NCI-H774 (cell line): ENCODE measurements at places on chromosomes 12 and 14.
A peak's percentile ranks its signal among the peaks of the same experiment; 100 is the strongest.

DNA sequence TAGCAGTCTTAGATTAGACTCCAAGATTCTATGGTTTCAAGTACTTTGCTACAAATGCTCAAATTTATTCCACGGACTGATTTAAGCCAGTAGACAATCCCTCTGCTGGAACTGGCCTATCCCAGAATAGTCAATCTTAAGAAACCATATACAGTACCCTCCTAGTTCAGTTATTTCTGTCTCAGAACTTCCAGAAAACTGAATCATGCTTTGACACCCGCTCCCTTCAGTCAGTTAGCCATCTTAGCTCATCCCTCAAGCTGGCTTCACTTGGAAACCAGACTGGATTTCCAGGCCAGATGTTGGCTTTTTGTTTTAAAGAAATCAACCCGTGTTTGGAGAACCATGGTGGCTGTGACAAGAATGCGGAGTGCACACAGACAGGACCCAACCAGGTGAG lies 125.5 kb downstream of the NT5DC3 start:
- DNase-seq: no peak

DNA sequence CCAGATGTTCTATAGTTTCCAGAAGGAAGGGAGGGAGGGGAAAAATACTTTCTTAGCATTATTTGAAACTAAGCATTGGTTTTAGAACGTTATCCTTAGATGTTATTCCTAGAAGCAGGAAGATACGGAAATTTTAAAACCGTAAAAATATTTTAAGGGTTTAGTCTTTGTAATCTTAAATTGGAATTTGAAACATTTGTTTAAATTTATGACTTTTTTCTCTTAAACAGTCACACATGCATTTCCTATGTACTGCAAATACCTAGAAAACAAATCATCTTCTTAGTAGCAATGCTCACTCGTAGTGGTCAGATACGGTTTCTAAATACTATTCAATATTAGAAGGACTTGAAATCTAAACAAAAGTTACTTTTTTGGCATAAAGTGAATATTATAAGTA lies 282.0 kb downstream of the ERC1 start:
- DNase-seq: no peak

- no peak for DNase-seq
Measured at GRCh38 chr12:106001837-106002218, 136.9 kb downstream of the NUAK1 start.

DNA sequence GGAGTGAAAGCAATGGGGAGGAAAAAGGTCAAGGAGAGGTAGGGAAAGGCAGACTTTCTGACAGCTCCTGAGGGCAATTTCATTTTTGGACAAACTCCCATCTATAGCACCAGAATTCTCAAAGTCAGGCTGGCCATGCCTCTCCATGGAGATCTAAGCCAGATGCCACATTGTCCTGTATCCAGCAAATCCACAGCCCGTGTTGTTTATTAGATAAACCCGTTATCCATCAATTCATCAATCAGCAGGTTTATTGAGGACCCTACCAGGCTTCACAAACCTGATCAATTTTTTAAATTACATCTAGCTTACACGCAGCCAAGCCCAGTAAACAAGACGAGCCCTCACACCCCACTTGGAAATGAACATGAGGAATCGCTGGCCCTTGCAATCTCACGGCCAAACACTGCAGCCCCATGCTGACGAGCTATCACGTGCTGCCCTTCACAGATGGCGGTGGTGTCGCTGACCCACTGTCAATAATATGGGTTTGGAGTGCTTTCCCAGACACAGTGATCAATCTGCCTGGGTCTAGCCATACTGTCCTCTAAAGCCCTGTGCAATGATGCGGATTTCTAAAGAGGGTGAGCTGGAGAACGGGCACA lies 332.9 kb downstream of the DPF3 start:
- DNase-seq: no peak

- peak; percentile 47 for DNase-seq
Measured at GRCh38 chr14:46399049-46399448, 252.5 kb downstream of the RPL10L start.

GRCh38 chr12:69329669-69330428 lies 18.3 kb upstream of the LYZ start:
- no peak for DNase-seq

GRCh38 chr12:26712892-26713291 lies 120.1 kb downstream of the ITPR2 start:
- no peak for DNase-seq

DNA sequence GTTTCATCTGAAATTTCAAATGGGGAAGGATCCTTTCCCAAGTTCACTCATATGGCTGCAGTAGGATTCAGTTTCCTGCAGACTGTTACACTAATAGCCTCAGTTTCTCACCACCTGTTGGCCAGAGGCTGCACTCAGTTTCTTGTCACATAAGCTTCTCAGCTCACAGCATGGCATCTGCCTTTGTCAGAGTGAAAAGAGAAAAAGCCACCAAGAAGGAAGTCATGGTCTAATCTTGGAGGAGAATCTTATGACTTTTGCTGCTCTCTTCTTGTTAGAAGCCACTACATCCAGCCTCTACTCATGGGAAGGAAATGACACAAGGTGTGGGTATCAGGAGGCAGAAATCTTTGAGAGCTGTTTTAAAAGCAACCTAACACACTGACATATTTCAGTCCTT lies 39.4 kb upstream of the BTG1 start:
- DNase-seq: no peak

DNA sequence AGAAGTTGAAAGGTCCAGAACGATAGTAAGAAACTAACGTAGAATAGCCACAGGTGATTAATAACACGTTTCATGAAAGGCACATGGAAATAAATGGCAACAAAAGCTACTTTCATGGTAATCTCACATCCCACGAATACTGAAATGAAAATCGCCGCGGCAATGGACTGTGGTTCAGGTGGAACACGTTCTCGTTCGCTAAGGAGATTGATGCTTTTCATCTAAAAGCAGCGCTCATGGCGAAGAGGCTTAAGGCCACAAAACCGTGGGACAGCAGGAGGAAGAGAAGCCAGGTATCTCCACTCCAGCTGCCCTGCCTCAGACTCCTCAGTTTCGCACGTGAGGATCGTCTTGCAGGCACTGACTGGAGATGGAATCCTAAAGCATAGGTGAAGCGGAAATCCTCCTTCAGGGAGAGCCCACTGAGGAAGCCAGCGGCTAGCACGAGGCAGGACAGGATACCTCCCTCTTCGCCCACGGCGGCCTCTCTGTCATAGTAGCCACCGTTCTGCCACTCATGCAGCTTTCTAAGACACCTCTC lies 696 bp upstream of the GPHN start:
- no peak for DNase-seq

GRCh38 chr12:124457287-124458219 lies 109.9 kb downstream of the NCOR2 start:
- no peak for DNase-seq

- DNase-seq: no peak
Measured at GRCh38 chr14:29410581-29410980, 517.1 kb downstream of the PRKD1 start.

- DNase-seq: no peak
Measured at GRCh38 chr14:31921721-31922120, 155.4 kb upstream of the ARHGAP5 start.

DNA sequence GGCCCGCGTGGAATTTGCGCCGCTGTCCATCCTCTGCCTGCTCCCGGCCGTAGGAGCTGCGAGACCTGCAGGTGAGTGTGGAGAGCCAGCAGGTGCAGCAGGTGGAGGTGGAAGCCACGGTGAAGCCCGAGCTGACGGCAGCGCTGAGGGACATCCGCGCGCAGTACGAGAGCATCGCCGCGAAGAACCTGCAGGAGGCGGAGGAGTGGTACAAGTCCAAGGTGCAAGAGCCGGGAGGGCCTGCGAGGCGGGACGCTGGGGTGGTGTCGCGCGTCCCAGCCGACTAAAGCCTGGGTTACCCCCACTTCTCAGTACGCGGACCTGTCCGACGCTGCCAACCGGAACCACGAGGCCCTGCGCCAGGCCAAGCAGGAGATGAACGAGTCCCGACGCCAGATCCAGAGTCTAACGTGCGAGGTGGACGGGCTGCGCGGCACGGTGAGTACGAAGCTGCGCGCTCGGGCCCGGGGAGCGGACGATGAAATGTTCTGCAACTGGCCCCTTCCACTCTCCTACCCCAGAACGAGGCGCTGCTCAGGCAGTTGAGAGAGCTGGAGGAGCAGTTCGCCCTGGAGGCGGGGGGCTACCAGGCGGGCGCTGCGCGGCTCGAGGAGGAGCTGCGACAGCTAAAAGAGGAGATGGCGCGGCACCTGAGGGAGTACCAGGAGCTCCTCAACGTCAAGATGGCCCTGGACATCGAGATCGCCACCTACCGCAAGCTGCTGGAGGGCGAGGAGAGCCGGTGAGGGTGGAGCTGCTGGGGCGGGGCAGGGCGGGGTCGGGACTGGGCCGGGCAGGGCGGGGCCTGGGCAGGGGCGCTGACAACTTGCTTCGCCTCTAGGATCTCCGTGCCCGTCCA lies 2.1 kb downstream of the PRPH start:
- DNase-seq: peak; percentile 65

DNA sequence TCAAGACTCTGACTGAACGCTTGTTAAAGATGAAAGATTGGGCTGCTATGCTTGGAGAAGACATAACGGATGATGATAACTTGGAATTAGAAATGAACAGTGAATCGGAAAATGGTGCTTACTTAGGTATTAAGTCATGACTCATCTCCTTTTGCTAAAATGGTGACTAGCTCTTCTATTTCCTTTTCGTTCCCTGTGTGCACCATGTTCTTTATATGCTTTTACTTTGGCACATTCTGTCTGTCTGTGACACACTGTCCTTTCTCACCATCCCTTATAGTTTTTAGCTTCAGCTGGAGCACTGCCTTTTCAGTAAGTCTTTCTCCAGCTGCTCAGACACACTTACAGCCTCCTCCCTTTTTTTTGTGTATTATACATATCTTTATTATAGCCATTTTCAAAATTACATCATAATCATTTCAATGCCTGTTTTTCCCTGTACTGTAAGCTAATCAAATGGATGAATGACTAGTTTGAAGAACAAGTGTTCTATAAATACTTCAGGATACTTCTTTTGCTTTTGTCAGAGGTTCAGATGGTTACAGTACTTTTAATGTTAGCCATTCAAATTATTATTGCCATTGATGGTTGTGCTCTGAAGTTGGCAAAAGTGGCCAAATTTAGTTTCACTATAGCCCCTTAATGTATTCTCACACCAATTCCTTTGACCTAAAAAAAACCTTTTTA lies 68.6 kb downstream of the MIA2 start:
- DNase-seq: no peak
